Stimulated activated CD8-positive, alpha-beta memory T cell treated with anti-CD3 and anti-CD28 coated beads, Interleukin-7, amount 100 ng/mL, for 48 hours (primary cell): ENCODE measurements at places on chromosomes 3 and 15.

- no peak for DNase-seq
Measured at GRCh38 chr15:40836020-40836419, 7.5 kb upstream of the PPP1R14D start.

DNA sequence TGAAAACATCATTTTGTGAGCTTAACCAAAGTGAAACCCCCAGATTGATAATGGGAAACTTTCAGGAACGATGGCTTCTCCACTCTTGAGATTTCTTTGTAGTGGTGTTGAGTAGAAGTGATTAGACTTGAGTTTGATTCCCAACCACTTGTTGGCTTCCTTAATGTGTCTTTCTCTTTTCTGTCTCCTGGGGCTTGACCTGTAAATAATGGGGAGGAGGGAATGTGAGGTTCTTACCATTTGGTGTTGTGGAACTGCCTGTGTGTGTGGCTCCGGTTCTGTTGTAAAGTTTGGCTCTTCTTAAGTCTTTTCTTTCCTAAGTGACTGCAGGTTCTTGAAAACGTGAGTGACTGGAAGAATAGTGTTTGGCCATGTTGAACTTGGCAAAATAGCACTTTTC is 2.7 kb downstream of the CDV3 start:
- DNase-seq: no peak

DNA sequence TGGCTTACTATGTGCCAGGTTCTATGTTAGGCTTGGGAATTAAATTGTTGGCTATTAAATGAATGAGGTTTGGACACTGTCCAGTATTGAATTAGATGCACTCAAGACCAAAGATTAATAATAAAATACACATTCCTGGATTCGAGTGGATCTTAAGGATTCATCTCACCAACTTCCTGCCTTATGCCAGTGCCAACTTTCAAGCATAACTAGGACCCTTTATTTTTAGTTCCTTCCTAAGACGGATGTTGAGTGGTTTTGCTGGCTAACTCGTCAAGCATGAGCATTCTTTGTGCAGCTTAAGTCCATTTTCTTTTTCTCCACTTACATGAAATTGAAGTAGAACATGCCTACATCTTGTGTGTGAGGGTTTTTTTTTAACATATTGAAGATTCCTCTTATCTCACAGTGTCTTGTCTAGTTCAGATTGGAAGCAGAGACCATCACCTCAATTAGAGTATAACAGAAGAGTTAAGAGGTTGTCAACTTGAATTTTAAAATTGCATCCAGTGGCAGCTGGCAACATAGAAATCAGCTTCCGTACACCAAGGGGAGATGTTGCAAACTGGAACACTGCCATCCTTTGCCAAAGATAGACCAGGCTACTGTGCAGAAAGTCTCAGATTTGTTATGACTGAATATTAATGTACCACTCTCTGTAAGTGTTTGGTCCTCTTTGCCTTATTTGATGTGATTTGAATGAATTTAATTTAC is 106.3 kb upstream of the BFSP2 start:
- DNase-seq: no peak

DNA sequence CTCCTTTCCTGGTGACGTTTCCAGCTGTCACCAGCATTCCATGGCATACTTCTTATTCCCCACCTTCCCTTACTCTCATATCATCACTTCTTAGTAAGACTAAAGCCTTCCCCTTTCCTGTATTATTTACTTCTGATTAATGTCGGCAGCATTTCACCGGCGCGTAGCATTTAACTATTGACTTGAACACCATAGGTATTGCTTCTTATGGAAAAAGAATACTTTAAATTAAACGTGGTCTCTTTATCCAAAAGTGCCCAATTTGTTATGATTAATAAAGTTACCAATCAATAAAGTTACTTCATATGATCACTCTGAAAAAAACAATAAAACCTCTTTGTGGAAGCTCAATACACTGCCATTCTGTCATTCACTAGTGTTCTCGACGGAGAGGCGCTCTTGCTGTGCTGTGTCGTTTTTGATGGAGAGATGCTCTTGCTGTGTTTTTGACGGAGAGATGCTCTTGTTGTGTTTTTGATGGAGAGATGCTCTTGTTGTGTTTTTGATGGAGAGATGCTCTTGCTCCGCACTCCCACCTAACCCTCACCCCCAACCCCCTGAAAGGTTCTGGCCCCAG is 165.0 kb downstream of the XXYLT1 start:
- no peak for DNase-seq

DNA sequence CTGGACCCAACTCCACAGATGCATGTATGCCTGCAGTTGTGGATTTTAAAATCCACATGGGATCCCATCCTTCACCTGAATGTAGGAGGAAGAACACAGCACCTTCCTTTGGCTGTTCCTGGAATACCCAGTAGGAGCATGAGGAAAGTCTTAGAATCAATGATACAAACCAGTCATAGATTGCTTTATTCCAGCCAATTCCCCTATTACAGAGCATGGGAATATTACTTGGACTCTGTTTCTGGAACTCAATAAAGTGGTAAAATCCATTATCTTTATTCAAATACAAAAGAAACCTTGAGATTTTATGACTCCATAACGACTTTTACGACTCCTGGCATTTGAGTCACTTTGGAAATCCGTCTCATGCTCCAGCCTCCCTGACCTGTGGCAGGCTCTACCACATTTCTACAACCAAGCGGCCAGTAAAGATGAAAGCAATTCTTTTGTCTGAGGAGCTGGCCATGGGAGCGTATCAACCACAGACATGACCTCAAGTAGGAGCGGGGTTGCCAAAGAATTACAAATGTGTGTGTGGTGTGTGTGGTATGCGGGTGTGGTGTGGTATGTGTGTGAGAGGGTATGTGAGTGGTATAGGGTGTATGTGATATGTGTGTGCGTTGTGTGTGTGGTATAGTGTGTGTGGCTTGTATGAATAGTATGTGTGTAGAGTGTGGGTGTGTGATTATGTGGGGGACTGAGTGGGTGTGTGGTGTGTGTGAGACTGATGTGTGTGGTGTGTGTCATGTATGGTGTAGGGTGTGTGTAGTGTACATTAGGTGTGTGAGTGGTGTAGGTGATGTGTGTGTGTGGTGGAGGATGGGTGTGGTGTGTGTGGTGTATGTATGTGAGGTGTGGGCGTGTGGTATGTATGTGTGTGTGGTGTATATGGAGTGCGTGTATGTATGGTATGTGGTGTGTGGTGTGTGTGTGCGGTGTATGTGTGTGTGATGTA is 40.0 kb downstream of the ARRDC4 start:
- DNase-seq: no peak

DNA sequence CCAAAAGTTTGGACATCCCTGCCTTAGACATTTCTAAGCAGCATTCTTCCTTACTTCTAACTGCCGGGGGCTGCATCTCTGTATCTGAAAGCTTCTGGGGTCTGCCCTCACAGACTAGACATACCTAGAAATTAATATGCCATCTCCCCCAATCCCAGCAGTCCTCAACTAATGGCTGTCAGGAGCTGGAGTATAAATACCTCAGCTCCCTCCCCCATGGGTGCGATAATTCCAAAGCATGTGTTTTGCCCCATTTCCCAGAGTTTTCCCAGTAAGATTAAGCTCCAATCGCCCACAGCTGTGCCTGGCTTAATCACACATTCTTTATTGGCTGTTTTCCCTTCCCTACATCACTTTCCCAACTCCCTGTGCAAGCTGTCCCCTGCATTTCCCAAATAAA is 13.8 kb upstream of the VPS8 start:
- DNase-seq: no peak

DNA sequence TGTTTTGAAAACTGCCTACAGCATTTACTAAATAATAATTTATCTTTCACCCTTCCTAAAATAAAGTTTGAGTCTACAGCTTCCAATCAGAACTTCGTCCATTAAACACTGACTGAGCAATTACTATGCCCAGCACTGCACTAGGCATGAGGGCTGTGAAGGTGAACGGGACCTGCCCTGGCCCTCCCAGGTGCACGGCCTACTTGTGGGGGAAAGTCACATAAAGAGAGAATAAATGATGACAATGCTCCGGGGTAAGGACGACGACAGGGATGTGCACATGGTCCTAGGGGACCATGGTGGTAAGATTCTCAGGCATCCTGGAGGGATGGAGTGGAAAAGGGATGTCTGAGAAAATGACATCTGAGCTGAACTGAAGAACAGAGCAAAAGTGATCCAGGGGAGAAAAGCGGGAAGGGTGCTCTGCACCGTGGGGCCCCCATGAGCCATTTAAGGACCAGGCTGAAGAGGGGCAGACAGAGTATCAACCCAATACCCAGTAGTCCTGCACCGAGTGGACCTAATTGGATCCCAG is 11.5 kb downstream of the PLA2G4F start:
- no peak for DNase-seq
